ENCODE measurements at places on chromosomes 16 and 17. TPM values are rescaled to one million over a fixed set of nuclear protein-coding genes. Genes with fewer than 3 reads are reported as not detected.

Gene ATP6V0C
- total RNA-seq, result 176 TPM

Gene SDK2
- 7.9 TPM for total RNA-seq

Gene IL32
- total RNA-seq, result 2.6 TPM

Gene HYDIN
- 1.7 TPM for total RNA-seq

Gene MGAT5B
- 4.6 TPM for total RNA-seq

Gene SGF29
- 24.5 TPM for total RNA-seq

Gene STAC2
- 2.5 TPM for total RNA-seq

Gene SLC22A31
- 8.1 TPM for total RNA-seq

Gene NRN1L
- total RNA-seq, result 2.7 TPM
